T-cell (primary cell): ENCODE measurements at places on chromosomes 5 and 9. TPM values are rescaled to one million over a fixed set of nuclear protein-coding genes. Genes with fewer than 3 reads are reported as not detected.

GRCh38 chr9:21828853-21829410, 26.5 kb downstream of the MTAP start:
- H3K27ac ChIP-seq: no peak overlapping the region
- H3K36me3 ChIP-seq: peaks cover 3% of the 10 kb centered on the region
- no peak overlapping the region for H3K4me3 ChIP-seq
- no peaks in the 10 kb centered on the region for H3K4me1 ChIP-seq
- no peaks in the 10 kb centered on the region for H3K27me3 ChIP-seq
- no peak for DNase-seq

DNA sequence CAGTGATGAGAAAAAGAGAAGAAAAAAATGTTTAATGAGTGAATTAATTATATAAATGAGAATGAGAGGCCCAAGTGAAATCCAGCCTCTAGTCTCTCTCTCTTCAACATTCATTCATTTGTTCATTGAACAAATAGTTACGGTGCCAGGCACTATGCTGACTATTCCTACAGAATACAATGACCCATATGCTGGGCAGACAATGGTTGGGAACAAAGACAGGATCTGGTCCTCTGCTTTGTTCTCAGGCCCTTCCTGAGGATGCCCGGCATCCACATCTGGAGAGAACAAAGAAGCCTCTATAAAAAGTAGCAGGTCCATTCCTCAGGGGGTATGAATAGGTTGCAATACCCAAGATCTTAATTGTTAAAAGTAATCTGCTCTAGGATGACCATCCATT, 6.9 kb downstream of the ADAM19 start:
- H3K4me1 ChIP-seq: peaks cover 5% of the 10 kb centered on the region
- no peaks in the 10 kb centered on the region for H3K36me3 ChIP-seq
- DNase-seq: no peak
- no peak overlapping the region for H3K27ac ChIP-seq

GRCh38 chr5:170301981-170302652, 4.5 kb upstream of the LCP2 start:
- peak overlapping the region; percentile 73 for H3K4me3 ChIP-seq
- peak overlapping the region; percentile 95 for H3K27ac ChIP-seq
- no peak for DNase-seq
- H3K27me3 ChIP-seq: no peaks in the 10 kb centered on the region
- H3K36me3 ChIP-seq: no peaks in the 10 kb centered on the region

Gene CD180
- total RNA-seq: 1.3 TPM

Gene SOHLH1
- not detected for total RNA-seq

Gene SPATA31D3
- total RNA-seq: not detected

- H3K4me3 ChIP-seq: no peak overlapping the region
- H3K36me3 ChIP-seq: no peaks in the 10 kb centered on the region
- no peak for DNase-seq
- H3K27ac ChIP-seq: no peak overlapping the region
These were observed 155.9 kb upstream of the PHYKPL start for GRCh38 chr5:178388386-178389025.

- no peaks in the 10 kb centered on the region for H3K36me3 ChIP-seq
- H3K4me3 ChIP-seq: no peak overlapping the region
- no peak overlapping the region for H3K27ac ChIP-seq
- H3K4me1 ChIP-seq: no peaks in the 10 kb centered on the region
These were observed 1.5 kb downstream of the TGFBI start for GRCh38 chr5:136030252-136030651.

DNA sequence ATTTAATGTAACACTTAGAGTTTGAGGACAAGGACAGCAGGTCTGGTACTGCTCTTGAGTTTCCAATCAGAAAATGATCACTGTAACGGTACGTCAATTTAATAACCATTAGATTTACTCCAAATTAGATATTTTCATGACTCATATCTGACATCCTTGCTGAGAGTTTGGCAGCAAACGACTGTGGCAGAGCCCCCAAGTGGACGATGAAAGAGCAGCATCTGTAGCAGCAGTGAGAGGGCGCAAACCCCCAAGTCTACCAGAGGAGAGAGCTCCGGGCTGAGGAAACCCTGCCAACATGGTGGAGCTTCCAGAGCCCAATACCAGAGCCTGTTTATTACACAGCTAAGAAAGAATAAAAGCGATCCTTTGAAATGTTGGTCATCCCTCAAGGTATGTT, 73.2 kb upstream of the EPB41L4A start:
- no peaks in the 10 kb centered on the region for H3K36me3 ChIP-seq
- H3K4me3 ChIP-seq: no peak overlapping the region
- no peak overlapping the region for H3K27ac ChIP-seq
- no peak for DNase-seq
- no peaks in the 10 kb centered on the region for H3K4me1 ChIP-seq
- peaks cover 2% of the 10 kb centered on the region for H3K27me3 ChIP-seq

- DNase-seq: no peak
- no peaks in the 10 kb centered on the region for H3K27me3 ChIP-seq
- H3K27ac ChIP-seq: no peak overlapping the region
These were observed 1688.2 kb downstream of the EFNA5 start for GRCh38 chr5:105982526-105982925.

DNA sequence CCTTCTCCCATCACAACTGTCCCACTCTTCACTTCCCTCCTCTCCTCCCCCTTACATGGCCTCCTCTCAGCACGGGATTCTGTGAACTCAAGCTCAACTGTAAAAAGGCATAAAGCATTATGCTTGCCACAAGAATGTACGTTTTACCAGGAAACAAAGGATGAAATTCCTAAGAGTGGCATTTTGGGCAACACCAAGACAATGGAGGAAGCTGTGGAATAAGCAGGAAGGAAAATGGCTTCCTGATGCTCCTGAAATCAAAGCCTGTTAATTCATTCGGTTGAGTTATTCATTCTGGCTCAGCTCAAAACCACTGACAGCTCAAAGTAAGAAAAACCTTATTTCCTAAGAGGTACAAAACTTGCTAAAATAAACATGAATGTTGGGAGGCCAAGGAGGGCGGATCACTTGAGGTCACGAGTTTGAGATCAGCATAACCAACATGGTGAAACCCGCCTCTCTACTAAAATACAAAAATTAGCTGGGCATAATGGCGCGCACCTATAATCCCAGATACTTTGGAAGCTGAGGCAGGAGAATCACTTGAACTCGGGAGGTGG, 40.8 kb upstream of the DMRT1 start:
- no peak for DNase-seq
- H3K27me3 ChIP-seq: peaks cover 3% of the 10 kb centered on the region
- H3K36me3 ChIP-seq: no peaks in the 10 kb centered on the region
- H3K4me1 ChIP-seq: no peaks in the 10 kb centered on the region
- no peak overlapping the region for H3K27ac ChIP-seq
- H3K4me3 ChIP-seq: no peak overlapping the region

- H3K27ac ChIP-seq: peak overlapping the region; percentile 89
- peaks cover 21% of the 10 kb centered on the region for H3K4me1 ChIP-seq
- DNase-seq: no peak
- H3K27me3 ChIP-seq: no peaks in the 10 kb centered on the region
- H3K36me3 ChIP-seq: no peaks in the 10 kb centered on the region
- H3K4me3 ChIP-seq: peak overlapping the region; percentile 71
These were observed 860 bp upstream of the MARCHF6 start for GRCh38 chr5:10352430-10353240.
